ENCODE measurements at places on chromosomes 5 and 9.

DNA sequence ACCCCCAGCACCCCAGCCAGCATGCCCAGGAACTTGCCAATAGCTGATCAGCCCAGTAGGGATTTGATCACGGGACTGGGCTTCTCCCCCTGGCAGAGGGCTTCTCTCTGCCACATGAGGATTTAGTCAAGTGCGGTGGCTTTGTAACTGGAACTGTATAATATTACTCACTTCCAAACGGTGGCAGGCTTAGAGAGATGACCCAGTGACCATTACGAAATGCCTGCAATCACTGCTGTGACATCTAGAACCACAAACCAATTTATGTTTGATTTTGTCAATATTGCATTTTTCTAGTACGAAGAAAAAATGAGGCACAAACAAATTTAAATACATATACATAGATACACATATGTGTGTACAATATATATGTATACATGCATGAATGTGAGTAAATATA, 192.1 kb downstream of the ERCC6L2 start:
- DNase-seq: no peak

GRCh38 chr9:108727580-108728111, 128.1 kb downstream of the ACTL7B start:
- DNase-seq: no peak

GRCh38 chr9:112043423-112043822, 131.7 kb downstream of the SUSD1 start:
- DNase-seq: no peak

DNA sequence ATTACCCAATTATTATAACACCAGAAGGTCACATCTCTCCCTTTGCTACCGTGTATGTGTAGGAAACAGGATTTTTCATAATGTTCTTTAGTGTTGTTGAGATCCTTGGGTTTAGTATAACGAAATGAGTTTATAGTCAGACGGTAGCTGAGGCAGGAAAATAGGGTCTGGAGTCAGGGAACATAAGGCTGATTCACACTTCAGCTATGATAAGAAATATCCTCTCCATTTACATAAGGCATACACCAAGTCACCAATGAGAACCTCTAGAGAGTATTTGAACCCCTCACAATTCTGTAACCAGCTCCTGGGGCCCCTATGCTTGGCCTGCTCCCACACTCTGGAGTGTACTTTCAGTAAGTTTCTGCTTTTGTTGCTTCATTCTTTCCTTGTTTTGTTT, 58.9 kb upstream of the ANKH start:
- no peak for DNase-seq

- DNase-seq: no peak
These were observed 149.9 kb upstream of the PRR16 start for GRCh38 chr5:120314191-120314590.

DNA sequence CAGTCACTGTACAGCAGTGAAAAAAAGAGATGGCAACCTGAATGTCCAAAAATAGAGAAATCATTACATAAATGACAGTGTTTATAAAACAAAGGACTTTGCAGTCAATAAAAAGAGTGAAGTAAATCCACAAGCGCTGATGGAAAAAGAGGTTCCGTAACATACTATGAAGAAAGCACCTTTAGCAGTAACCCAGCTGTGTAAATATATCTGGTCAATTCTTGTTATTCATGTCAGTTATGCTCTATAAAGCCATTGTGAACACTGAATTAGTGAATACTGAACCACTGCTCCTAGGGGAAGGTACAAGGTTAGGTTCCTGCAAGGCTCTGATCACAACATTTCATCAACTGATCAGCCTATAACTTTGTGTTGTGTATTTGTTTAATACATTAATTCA, 39.5 kb downstream of the CCNJL start:
- DNase-seq: peak; percentile 11

GRCh38 chr5:141906972-141907371, 16.7 kb upstream of the DELE1 start:
- no peak for DNase-seq

GRCh38 chr5:133825631-133826289, 142.7 kb downstream of the C5orf15 start:
- DNase-seq: peak; percentile 80

DNA sequence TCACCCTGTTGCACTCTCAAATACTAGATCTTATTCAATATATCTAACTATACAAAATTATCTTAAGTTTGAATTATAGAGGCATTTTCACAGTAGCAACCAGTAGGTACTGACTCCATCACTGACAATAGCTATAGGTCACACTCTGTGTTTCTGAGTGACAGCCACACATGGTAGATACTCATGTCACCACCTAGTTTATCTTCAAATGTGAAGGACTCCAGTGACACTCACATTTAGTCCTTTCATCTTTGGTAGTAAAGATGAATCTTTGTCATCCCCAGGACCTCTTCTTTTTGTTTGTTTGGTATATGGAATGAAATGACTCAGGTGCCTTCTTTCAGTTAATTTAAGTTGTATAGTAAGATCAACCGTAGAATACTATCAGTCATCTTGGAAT, 102.5 kb upstream of the DHFR start:
- DNase-seq: no peak

- no peak for DNase-seq
These were observed 4.4 kb upstream of the EBF1 start for GRCh38 chr5:159104051-159104651.

DNA sequence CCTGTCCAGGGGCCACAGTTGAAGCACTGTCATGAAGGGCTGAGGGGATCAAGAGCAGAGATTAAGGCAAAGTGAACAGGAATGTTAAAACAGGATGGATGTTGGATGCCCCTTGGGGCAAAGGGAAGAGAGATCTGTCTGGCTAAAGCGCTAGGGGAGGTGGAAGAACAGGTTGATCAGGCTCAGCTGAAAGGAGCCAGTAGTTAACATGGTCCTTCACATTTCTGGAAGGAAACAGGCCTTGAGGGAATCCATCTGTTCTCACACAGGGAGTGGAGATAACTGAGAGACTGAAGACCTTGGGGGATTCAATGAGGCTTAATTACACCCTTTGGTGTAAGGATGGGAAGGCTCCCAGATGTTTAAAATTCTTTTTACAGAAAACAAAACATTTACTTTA, 5.8 kb downstream of the HAPLN1 start:
- DNase-seq: peak; percentile 71

DNA sequence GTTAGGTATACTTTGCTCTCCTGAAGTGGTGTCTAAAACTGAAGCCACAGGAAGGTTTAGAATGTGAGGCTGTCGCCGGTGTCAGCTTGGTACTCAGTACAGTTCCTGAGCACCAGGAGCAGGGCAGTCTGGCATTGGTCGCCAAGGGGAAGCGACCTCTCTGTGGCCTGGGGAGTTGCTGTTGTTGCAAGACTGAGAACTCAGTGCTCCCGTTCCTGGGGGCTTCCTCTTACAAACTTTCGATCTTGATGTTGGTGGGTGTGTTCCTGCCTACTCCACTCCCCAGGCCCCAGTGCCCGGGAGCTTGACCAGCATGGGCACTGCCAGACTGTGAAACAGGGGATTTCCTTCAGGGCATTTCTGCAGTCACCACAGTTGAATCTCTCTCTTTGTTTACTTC, 52.4 kb upstream of the PPARGC1B start:
- no peak for DNase-seq

- DNase-seq: no peak
These were observed 859 bp downstream of the CDKN2AIPNL start for GRCh38 chr5:134410822-134411221.

DNA sequence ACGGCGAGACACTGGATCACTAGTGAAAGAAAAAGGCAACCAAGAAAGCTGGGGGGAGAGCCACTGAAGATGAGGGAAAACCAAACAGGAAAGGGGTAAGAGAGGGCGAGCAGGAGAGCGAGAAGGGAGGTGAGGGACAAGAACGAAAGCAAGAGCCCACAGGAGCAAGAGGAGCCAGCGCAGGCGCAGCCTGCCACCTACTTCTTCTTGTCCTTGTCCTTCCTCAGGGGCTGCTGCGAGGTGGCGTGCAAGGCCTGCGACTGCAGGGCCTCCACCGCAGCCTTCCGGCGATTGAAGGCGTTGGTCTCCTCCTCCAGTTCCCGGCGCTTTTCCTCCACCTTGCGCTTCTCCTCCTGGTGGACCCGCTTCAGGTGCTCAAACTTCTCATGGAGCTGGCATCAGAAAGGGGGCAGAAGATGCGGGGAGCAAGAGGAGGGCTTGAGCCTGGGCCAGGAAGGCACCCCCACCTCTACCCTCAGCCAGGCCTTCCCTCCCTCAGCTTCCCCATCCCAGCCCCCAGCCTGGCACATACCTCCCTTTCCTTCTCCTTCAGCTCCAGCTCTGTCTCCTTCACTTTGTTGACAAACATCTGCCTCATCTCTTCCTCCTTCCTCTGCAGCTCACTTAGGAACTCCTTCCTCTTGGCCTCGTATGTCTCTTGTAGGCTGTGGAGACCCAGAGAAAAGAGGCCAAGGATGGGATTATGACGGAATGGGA, 13.5 kb downstream of the CCNI2 start:
- DNase-seq: no peak

DNA sequence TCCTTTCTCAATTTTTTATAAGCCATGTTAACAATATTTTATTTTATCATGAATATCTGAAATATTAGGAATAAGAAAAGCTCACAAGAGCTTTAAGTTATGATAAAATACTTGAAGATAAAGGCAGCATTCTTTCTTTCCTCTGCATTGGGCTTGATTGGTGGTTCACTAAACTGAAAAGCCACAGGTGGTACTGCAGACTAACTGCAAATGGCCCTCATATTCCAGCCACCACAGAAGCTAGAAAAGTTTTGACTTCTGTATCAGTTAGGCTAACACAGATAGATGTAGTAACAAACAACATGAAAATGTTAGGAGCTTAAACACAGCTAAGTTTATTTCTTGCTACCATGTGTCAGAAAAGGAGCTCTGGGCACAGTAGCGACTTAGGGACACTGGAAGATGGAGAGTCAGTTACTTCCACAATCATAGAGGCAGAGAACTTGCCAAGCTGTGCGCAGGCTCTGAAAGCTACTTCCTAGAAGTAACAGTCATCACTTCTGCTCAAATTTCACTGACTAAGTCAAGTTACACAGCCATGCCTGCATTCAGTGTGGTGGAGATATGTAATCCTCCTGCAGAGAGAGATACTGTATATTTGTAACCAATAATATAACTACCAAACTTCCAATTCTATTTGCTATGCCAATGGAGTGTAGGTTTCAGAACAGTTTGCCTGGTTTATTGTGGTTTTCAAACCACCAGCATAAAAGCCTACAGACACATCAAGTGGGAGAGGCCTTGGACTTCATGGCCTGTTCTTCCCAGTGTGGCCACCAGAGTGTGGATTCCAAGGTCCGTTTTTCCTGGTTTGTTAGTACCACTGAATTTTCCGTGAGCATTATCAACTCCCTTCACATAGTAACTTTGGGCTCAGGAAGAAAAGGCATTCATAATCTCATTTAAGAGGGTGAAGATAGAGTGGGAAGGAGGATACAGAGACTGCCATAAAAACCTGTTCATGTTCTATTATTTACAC, 268.3 kb downstream of the PJA2 start:
- no peak for DNase-seq

DNA sequence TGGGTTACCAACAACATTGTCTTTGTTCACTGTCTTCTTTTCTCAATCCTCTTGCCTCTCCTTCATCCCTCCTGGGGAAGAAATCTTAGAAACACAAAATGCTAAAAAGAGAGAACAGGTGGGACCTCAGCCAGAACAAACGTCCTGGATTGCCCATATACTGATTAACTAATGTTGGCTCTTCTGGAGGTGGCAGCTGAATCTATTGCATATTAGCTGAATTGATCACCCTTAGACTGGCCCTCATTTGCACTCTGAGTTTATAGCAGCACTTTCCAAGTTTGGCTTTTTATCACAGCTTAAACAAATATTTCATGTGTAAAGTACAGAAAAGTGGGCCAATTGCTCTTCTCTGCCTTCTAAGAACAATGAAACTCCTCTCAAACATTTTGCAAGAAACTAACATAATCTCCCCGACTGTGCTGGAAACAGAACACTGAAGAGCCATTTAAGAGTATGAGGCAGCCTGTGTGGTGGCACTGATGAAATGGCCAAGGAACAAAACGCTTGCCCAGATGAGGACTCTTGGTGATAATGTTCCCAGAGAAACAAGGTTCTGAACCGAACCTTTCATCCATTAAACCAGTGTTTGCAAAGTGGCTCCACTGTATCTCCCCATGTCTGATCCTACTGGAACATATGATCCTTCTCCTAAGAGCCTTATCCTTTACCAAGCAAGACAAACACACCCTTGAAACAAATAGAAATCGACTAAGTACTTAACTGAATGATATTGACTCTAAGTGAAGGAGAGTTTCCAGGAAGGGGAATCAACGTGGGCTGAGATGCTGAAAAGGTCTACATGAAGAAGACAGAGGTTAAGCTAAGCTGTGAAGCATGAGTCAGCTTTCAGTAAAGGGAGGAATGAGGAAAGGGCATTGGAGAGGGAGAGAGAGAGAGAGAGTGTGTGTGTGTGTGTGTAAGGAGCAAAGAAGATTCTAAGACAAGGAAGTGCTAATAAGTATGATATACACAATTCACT, 83.2 kb upstream of the LIFR start:
- peak; percentile 67 for DNase-seq

GRCh38 chr9:68780720-68781119, 75.7 kb downstream of the PIP5K1B start:
- DNase-seq: no peak

DNA sequence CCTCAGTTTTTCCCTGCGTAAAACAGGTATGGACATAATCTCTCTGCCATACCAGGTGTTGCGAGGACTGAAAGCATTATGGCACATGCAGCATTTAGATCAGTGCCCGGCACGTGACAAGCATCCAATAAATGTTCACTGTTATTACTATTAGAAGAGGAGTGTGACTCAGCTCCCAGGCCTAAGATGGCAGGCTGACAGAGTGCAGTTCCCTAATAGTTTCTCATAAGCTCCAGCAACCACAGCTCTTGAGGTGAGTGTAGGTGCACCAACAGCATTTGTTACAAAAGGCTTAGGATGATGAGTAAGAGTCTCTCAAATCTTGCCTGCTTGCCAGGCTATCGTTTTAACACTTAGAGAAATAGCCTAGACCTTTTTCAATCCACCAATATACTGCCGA, 28.9 kb upstream of the GLIS3 start:
- DNase-seq: no peak

GRCh38 chr9:122815544-122815943, 12.8 kb downstream of the PDCL start:
- DNase-seq: no peak

DNA sequence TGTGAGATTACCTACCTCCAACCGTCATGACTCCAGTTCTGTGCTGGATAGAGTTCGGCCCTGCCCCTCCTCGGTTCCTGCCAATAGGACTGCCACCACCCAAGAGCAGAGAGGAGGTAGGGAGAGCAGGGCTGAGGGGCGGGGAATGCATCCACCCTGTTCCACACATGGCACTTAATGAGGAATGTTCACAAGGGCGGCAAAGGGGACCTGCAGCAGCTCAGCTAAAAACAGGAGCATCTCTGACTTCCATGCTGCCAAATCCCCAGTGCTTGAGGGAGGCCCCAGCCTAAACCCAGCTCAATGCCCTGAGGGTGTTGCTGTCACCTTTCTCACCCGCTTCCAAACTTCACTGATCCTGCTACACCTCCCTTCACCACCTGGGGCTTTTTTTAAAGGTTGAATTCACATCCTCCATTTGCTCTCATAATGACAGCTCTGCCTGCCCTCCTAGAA, 7.8 kb upstream of the DELE1 start:
- peak; percentile 5 for DNase-seq

- DNase-seq: no peak
These were observed 262.8 kb downstream of the PAPPA start for GRCh38 chr9:116416421-116416820.

- DNase-seq: no peak
These were observed 7.6 kb downstream of the KIF24 start for GRCh38 chr9:34321451-34321850.

Measured in NCI-H510A treated with DMSO at 0.1 percent for 48 hours (cell line).